ENCODE measurements at places on chromosomes 5 and 9.

DNA sequence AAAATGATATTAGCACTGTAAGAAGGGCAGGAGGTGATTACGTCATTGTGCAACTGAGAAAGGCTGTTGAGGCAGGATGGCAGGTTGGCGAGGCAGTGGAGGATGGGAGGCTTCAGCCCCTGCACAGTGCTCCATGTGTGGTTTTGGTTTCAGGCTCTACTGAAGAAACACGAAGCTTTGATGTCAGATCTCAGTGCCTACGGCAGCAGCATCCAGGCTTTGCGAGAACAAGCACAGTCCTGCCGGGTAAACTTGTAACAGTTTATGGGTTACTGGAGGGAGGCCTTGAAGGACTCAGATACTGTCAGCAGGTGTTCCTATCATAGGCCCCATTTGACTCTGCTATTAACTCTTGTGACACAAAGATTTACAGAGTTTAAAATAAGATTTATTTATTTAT is 35.1 kb downstream of the SPTAN1 start:
- no peak for DNase-seq

- DNase-seq: no peak
Measured at GRCh38 chr5:87361536-87362213, 51.1 kb downstream of the CCNH start.

GRCh38 chr5:113221294-113222176 is 213.3 kb downstream of the TSSK1B start:
- DNase-seq: no peak

GRCh38 chr5:31819926-31820516 is 181.1 kb downstream of the PDZD2 start:
- DNase-seq: no peak

- no peak for DNase-seq
Measured at GRCh38 chr5:124309241-124309980, 437.0 kb downstream of the ZNF608 start.

GRCh38 chr5:147732291-147732883 is 50.1 kb downstream of the JAKMIP2 start:
- DNase-seq: no peak

- no peak for DNase-seq
Measured at GRCh38 chr5:151052836-151053235, 28.0 kb downstream of the TNIP1 start.

GRCh38 chr9:127570533-127571111 is 41.5 kb upstream of the STXBP1 start:
- DNase-seq: no peak

DNA sequence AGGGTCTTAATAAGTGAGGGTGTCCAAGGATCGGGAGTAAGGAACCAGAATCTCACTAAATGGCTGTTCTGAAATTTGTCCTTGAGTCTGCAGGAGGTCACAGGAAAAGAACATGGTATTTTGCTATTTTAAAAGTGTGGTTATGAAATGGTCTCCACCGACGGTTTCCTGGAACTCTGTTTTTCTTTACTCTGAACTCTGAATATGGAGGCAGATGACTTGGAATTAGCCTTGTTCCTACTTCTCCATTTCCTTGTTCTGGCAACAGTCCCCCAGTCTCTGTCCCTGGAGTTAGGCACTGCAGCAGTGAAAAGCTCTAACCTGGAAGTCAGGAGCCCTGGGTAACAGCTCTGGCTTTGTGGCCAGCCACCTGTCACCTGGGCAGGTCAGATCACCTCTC is 46.6 kb upstream of the C5orf58 start:
- no peak for DNase-seq

DNA sequence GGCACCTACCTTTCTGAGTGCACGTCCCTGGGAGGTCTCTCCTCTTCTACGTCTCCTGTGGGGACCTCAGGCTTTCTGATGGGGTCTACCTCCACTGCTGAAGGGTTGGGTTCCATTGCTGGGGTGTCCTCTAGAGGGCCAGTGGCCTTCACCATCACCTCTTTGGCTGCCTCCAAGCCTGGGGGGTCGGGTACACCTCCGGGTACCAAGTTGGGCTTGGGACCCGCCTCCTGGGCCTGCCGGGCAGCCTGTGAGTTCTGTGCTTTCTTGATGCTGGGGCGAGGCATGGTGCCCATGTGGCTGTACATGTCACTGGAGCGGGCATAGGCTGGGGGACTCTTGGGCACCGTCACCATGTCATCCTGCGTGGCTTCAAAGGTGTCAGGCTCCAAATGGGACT is 4.5 kb downstream of the SH2D3C start:
- DNase-seq: no peak

GRCh38 chr5:125581311-125581710 is 834.9 kb upstream of the ZNF608 start:
- no peak for DNase-seq

- DNase-seq: no peak
Measured at GRCh38 chr5:133853646-133854365, 114.6 kb downstream of the C5orf15 start.

All from anterior cingulate cortex (tissue), 58 donors.